ENCODE measurements at places on chromosomes 1 and 21. TPM values are rescaled to one million over a fixed set of nuclear protein-coding genes. Genes with fewer than 3 reads are reported as not detected.

GRCh38 chr1:70961374-70961975, 86.1 kb downstream of the PTGER3 start:
- no peak for DNase-seq

- peak; percentile 17 for DNase-seq
Observed at GRCh38 chr21:46560568-46561444, 44.1 kb downstream of the S100B start.

Gene VSIG8
- not detected for total RNA-seq

- no peak for DNase-seq
Observed at GRCh38 chr21:27764056-27764455, 797.2 kb upstream of the ADAMTS5 start.

DNA sequence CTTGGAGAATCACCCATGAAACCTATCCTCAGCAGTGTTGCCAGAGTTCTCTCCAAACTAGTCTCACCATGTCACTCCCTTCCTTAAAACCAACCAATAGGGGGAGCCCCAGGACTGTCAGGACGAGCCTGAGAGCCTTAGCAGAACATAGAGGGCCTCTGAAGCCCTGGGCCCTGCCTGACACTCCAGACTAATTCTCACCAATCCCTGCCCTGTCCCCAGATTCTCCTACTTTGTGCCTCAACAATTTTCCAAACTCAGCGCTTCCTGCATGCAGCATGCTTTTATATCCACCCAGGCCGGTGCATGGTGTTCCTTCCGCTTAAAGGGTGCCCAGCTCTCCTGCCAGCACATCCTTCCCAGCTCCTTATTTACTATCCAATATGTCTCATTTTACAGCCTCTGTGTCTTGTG, 42.7 kb downstream of the HSD3B1 start:
- DNase-seq = peak; percentile 17

All from activated CD4-positive, alpha-beta memory T cell treated with anti-CD3 and anti-CD28 coated beads, Interleukin-2, amount 10 ng/mL, durations not matched to agents 7 days and 5 days (primary cell).